Right renal pelvis (tissue), 4 donors: ENCODE measurements at places on chromosomes 3 and 15.
A peak's percentile ranks its signal among the peaks of the same experiment; 100 is the strongest.

DNA sequence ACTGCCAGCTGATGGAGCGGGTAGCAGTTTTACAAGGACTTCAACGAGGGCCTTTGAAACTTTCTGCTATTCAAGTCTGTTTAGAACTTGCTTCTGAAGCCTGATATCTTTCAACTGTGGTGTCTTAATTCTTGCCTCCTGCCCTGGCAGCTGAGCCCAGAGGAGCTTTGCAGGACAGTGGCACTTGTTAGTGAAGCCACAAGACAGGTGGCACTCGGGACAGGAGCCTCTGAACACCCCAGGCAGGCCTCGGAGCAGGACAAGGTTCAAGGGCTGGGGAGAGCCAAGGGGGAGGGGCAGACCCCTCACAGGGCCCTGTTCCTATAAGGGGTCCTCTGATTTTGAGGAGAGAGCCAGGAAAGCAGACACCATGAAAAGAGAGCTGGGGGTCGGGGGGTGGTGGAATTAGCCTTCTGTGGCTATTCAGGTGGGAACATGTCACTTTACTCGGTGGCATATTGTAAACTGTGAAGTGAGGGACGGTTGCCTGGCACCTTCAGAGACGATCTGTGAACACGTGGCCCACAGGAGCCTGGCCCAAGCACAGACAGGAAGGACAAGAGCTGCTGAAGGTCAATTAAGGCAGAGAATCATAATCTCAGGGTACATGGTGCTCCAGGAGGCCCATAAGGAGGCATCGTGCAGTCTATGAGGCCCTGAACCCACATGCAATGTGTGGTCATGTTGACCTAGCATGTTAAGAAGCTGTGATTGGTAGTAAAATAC, 30.1 kb upstream of the KY start:
- no peak for DNase-seq

DNA sequence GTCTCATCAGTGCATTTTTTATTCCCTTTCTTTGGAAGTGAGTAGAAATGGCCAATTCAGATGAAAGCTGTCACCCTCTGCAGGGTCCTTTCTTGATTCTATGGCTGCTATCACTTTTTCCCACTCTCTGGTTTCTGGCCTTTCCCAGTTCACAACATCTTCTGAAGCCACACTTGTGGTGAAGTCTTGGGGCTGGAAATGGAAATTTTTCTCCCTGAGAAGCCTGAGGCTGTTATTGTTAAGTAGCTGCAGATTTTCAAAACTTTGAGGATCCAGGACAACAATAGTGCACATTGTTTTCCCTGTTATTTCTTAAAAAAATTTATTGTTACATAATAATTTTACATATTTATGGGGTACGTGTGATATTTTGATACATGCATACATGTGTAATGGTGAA, 250.3 kb upstream of the RASGRP1 start:
- DNase-seq = no peak

DNA sequence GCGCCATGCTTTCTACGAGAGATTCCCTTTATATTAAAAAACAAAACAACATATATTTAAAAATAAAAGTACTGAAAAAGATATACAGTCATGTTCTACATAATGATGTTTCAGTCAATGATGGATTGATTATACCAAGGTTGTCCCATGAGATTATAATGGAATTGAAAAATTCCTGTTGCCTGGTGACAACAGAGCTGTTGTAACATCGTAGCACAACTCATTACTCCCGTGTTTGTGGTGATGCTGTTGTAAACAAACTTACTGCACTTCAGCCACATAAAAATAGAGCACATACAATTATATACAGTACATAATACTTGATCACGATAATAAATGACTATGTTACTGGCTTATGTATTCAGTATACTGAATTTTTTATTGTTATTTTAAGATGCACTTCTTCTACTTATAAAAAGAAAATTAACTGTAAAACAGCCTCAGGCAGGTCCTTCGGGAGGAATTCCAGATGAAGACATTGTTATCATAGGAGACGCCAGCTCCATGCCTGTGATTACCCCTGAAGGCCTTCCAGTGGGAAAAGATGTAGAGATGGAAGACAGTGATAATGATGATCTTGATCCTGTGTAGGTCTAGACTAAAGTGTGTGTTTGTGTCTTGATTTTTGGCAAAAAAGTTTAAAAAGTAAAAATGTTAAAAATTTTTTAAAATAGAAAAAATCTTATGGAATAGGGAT, 11.7 kb downstream of the CCR1 start:
- DNase-seq = no peak

DNA sequence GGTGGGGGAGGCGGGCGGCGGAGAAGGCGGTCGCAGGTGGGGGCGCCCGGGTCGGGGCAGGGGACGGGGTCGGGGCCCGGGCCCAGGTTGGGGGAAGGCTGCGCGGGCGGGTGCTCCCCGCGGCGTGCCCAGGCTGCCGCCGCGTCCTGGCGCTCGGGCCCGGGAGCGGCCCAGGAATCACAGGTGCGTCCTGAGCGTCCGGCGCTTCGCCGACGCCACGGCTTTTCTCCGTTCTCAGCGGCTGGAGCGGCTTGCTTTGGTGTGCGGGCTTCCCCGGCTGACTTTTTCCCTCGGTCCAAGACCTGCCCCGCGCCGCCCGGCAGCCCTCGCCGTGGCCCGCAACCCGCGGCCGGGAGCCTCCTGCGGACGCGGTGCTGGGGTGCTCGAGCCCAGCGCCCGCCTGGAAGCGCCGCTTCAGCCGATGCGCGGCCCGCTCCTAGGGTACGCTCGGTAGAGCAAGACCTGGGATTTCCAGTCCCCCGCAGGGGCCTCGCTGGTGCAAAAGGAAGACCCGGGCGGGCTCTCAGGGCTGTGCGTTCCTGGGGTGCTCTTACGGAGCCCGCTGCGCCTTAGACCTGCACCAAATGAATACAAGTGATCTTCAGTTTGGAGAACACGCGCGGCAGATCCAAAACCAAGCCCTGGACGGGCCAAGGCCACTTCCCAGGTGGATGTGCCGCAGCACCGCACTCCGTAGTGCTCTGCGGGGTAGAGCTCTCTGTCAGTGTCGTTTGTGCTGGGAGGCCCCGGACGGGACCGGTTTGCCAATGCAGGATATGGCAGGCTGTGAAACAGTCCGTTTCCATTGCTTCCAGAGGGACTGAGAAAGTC, 639 bp downstream of the NIPA1 start:
- DNase-seq = peak; percentile 16

DNA sequence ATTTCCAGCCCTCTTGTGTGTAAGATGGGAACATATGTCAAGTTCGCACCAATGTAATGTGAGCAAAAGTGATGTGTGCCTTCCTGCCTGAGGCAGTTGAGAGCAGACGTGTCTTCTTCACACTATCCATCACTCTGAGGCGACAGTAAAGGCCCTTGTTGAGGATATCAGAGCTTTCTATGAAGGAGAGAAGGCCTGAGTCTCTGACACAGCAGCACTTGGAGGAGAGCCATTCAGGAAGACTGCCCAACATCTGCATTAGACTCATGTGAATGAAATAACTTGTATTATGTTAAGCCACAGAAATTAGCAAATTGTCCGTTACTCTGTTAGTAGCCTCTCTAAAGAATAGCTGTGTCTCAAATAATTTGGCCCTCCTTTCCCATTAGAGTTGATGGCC, 108.8 kb upstream of the CCDC54 start:
- DNase-seq = no peak

- DNase-seq = no peak
These were observed 467.0 kb downstream of the FGF12 start for GRCh38 chr3:192260116-192261010.

DNA sequence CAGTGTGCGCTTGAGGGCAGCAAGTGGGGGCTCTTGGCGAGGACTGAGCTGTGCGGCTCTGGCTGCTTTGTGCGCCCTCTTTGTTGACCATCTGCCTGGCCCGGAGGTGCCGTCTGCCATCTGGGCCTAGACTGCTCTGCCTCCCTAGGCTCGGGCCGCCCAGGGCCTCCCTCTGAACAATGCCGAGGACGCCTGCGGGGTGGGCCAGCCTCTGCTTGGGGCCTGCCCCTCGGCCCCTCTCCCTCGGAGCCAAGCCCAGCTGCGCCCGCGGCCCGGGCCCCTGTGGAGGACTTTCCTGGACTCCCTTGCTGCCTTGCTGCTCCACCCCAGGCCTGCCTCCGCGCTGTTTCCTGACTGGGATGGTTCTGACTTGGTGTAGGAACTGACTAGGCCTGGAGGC, 31.9 kb upstream of the SPSB4 start:
- DNase-seq = no peak

DNA sequence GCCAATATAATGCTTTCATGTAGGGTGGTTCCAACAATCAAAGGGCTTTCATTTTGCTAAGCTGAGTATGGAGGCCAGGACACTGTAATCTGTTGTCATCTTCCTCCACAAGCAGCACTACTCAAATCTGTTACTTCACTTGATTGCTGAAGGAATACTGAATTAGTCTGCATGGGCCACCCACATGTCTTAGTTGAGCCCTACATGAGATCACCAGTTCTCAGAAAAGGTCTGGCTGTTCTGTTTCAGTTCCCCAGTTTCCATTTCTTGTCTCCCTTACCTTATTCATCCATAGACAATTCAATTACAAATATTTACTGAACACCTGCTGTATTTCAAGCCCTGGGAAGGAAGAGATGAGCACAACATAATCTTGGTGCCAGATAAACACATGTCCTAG, 119.2 kb downstream of the FHIT start:
- no peak for DNase-seq

GRCh38 chr15:99279827-99280226, 28.5 kb downstream of the LRRC28 start:
- DNase-seq = no peak

DNA sequence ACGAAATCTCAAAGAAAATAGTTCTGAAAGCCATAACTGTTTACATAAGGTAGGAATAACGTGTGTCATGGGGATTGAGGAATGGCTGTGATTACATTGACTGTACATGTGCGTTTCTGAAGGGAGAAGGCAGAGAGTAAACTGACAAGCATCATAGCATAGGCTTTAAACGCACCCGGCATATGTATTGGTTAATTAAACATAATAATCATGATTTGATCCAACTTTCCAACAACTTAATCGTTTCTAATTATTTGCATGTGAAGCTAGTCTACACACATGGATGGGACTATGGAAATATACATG, 3.3 kb downstream of the TMEM108 start:
- DNase-seq = no peak

- DNase-seq = no peak
These were observed 2.5 kb upstream of the NLGN1 start for GRCh38 chr3:173395073-173395411.

DNA sequence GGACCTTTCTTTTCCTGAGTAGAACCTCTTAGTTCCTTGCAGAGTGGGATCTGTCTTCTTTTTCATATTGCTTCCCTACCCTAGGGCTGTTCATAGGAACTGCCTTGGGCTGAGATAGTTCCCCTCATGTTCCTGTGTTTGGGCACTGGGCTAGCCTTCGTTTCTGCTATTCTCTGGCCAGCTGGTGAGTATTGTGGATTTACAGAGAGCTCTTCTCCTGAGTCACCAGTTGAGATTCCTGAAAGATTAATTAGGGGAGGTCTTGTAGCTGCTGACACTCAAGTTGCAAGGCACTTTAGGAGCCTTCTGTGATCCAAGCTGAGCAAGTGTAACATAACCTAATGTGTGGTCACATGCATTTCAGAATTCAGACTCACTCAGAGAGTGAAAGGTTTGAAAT, 30.7 kb downstream of the CHD2 start:
- DNase-seq = no peak

- DNase-seq = no peak
These were observed 52.0 kb upstream of the CORO2B start for GRCh38 chr15:68526784-68527183.

DNA sequence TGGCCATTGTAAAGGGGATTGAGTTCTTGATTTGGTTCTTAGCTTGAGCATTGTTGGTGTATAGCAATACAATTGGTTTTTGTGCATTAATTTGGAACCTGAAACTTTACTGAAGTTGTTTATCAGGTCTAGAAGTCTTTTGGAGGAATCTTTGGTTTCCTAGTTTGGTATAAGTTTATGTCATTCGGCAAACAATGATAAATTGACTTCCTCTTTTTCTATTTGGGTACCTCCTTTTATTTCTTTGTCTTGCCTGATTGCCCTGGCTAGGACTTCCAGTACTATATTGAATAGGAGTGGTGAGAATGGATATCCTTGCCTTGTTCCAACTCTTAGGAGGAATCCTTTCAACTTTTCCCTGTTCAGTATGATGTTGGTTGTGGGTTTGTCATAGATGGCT, 32.1 kb downstream of the SPESP1 start:
- DNase-seq = no peak

DNA sequence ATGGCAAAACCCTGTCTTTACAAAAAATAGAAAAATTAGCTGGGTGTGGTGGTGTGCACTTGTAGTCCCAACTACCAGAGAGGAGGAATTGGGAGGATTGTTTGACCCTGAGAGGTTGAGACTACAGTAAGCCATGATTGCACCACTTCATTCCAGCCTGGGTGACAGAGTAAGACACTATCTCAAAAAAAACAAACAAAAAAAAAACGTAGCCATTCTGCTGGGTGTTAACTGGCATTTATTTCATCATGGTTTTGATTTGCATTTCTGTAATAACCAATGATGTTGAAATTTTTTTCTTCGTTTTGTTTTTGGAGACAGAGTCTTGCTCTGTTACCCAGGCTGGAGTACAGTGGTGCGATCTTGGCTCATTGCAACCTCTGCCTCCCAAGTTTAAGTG, 63.3 kb downstream of the RPLP1 start:
- no peak for DNase-seq

DNA sequence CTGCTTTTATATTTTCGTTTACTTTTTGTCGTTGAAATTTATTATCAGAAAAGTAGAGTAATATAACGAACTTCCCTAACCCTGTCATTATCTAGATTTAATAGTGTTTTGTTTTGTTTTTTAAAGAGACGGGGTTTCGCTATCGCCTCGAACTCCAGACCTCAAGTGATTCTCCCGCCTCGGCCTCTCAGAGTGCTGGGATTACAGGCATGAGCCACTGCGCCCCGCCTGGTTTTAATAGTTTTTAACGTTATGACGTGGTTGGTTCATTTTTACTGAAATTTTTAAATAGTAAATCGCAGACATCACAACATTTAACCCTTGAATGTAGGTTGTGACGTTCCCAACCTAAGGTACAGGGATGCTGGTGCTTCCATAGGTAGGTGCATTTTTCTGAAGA, 1.0 kb downstream of the NGRN start:
- DNase-seq = no peak

GRCh38 chr15:85404918-85405866, 24.8 kb downstream of the AKAP13 start:
- no peak for DNase-seq

DNA sequence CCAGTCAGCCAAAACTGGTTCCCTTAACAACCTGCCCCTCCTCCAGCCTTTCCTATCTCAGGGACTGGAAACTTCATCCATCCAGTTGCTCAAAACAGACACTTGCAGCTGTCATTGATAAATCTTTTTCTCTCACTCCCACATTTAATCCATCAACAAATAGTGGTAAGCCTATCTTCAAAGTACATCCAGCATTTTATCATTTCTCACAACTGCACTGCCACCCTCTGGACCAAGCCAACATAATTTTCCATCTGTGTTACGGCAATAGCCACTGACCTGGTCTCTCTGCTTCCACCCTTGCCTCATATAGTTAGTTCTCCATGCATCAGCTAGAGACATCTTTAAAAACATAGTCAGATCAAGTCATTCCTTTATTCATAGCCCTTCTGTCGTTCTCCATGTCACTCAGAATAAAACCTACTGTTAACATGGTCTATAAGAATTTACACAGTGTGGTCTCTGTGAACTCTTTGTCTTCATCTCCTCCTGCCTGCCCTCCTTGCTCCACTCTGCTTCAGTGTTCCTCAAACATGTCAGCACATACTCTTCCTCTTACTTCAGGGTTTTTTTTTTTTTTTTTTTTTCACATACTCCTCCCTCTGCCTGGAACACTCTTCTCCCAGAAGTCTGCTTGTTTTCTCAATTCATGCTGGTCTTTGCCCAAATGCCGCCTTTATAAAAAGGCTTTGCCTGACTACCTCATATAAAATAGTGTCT, 102.5 kb upstream of the COL6A5 start:
- peak; percentile 24 for DNase-seq

- no peak for DNase-seq
These were observed 12.5 kb downstream of the ARPP21 start for GRCh38 chr3:35651851-35652250.
